ENCODE measurements at places on chromosomes 2 and 18. TPM values are rescaled to one million over a fixed set of nuclear protein-coding genes. Genes with fewer than 3 reads are reported as not detected.

The GDF7 gene
- total RNA-seq: not detected

The DHRS9 gene
- not detected for total RNA-seq

The RPRM gene
- not detected for total RNA-seq

The CRYGC gene
- total RNA-seq: not detected

The LRRTM1 gene
- total RNA-seq: not detected

The SERPINB7 gene
- not detected for total RNA-seq

The BCL11A gene
- 10.1 TPM for total RNA-seq

The RGPD3 gene
- not detected for total RNA-seq

The ANO7 gene
- total RNA-seq: 0.57 TPM

The KIF5C gene
- total RNA-seq: 9.4 TPM

The VIL1 gene
- not detected for total RNA-seq

The SPR gene
- 0.52 TPM for total RNA-seq

The IL1RL1 gene
- total RNA-seq: not detected

The GALM gene
- total RNA-seq: 9.5 TPM

The ANKRD23 gene
- total RNA-seq: 13.1 TPM

Measured in naive thymus-derived CD8-positive, alpha-beta T cell (primary cell).